Activated T-cell treated with anti-CD3 and anti-CD28 coated beads, Interleukin-2, amount 50 U/mL, for 72 hours (primary cell): ENCODE measurements at places on chromosomes 7 and 10.

DNA sequence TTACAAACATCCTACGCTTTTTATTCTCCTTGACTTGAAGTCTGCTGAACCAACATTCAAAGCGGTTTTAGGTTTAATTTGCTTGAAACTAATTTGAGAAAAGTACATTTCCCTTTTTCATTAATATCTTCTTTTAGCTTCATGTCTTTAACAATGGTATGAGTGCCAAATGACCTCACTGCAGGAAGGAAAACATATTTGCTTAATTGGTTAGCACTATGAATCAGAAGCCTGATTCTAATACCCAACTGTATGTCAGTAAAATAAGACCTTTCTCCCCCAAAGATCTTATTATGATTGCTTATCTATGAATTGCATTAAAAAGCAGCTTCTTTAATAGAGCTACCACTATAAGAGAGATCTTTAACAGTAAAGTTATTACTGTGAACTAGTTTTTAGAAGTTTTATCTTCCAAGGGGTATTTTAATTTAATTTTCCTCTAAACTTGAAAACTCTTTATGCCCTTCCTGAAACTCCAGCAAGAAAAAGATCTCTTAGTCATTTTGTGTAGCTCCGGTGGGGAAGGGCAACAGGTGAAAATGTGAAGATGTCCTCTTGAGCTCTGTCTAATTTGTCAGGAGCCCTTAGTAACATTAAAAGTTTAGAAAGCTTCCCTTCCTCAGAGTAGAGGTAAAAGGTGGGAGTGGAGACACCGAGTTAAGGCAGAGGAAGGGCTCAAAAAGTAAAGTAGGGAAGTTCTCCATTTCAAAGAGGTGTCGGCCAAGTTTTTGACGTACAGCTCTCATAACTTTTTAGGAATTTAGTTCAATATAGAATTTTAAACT lies 6.1 kb downstream of the COL1A2 start:
- no peak for DNase-seq

GRCh38 chr10:16853201-16853600 lies 36.0 kb upstream of the RSU1 start:
- no peak for DNase-seq

DNA sequence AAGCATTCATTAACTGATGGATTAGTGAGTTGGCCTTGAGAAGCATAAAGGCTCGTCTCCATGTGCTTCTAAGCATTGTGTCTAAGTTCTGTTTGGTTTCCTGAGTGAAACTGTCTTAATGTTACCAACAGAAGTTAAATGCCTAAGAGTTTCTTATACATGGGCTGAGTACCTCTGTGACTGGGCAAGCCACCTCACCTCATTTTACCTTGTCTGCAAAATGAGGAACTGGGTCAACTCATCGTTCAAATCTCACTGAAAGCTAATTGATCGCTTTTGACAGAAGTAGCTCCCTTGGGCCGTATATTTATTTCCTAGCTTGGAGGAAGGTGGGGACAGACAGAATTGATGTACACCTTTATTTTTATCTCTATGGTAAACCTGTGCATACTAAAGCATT lies 88.9 kb downstream of the TCF7L2 start:
- no peak for DNase-seq

DNA sequence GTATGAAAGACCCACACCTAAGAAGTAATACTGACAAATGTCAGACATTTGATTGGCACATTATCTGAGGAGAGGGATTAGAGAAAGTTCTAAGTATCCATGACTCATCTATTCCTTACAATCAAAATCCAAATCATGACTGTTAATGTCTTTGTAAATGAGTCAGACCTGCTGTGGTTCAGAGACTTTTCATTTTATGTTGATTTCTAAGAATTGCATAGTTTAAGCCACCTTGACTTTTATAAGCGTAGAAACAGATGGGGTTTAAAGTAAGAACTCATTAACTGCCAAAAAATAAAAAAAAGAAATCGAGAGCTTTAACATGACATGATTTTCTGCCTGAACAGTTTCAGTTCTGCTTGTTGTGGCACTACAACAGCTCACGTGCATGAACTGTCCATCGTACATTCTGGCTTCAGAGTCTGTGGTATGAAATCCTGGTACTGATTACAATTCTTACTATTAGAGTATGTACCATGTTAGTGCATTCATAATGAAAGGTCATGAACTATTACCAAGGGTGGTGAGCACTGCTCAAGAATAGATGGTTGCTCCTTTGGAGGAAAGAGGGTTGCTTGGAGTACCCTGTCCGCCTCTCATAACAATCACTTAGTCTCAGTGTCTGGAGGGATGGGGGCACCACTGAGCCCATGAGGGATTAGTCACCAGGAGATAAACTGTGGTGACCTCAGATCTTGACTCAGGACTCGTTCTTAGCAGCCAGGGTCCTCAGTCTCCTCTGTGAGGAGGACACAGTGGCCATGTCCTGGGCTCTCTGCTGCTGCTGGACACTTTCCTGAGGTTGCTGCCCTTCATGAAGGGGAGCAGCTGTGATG lies 42.2 kb downstream of the ACSM6 start:
- DNase-seq = no peak

- no peak for DNase-seq
Observed at GRCh38 chr7:82021713-82022112, 251.9 kb upstream of the HGF start.

- DNase-seq = no peak
Observed at GRCh38 chr10:15817409-15818046, 42.8 kb downstream of the MINDY3 start.

GRCh38 chr7:2635148-2635668 lies 3.4 kb downstream of the TTYH3 start:
- no peak for DNase-seq

DNA sequence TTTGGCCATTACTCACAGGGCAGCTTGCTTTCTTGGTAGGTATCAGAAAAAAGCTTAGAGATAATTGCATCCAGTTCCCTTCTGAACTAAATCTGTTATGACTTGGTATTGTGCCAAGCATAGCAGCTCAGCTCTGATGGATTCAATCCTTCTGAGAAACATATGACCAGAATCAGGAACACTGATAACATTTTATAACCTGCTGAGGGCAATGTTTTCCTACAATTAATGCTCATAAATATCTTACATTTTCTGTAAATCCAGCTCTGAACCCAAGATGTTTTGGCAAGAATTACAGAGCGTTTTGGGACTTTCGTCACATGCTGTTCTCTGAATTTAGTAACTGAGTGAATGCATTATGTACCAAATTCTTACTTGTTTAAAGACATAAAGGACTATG lies 167.8 kb downstream of the KIF20B start:
- no peak for DNase-seq

DNA sequence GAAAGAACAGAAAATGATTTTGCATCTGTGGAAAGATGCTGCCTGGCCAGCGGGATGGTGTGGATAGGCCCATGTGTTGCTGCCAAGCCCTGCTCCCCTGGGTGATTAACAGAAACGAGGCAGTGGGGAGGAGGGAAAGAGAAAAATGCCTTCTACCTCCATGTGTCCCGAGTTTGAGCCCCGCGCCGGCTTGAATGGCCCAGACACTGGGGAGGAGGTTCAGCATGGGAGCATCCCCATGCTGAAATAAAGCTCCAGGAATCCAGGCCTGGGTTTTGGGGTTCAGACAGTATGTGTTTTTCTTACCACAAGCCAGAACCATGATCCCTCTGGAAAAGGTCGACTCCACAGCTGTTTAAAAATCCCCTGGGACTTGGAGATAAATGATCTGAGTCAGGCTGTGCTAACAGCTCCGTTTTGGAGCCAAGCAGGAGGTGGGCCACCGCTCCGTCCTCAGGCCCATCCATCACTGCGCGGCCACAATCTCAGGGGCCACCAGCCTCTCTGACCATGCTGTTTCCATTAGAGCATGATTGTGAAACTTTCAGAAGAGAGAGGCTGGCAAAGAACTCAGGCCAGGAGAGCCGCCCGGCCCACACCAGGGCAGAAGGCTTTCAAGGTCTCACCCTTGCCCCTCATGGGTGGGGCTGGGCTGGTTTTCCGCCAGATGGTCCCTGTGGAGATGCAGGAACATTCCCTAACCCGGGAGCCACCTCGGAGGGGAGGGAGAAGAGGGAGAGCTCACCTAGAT lies 299.7 kb downstream of the ZEB1 start:
- no peak for DNase-seq

DNA sequence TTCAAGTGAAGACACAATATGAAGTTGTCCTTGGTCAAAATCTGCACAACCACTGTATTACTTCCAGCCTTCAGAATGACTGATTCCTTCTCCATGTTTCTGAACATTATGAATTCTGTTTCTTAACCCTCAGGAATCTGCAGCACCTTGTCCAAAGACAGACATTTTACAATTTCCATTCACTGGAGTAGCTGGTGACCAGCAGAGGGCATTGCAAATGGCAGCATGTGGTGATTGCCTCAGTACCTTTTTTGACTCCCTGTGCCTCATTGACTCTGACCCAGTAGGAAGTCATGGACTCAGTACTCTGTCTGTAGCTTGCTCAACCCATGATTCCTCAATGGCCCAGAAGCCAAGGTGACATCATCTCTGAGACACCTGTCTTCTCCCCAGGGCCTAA lies 879 bp upstream of the VPS41 start:
- no peak for DNase-seq

- DNase-seq = no peak
Observed at GRCh38 chr10:118278649-118279048, 63.5 kb downstream of the FAM204A start.

DNA sequence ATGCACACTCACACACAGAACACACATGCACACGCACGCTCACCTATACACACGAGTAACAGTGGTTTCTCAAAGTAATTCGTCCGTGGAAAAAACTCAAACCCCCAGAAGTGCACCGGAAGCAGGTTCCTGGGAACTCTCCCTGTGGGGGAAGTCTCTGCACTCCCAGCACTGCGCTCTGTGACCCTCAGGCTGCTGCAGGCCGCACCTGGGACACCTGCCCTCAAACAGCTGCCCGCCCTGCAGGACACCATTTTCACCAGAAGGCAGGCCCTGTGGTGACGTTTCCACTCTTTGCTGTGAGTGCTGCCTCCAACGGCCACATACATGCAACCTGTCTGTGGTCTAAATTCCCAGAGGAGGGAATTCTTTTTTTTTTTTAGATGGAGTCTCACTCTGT lies 21.3 kb downstream of the YKT6 start:
- DNase-seq = no peak

- DNase-seq = no peak
Observed at GRCh38 chr7:54881816-54882520, 123.0 kb upstream of the SEC61G start.

DNA sequence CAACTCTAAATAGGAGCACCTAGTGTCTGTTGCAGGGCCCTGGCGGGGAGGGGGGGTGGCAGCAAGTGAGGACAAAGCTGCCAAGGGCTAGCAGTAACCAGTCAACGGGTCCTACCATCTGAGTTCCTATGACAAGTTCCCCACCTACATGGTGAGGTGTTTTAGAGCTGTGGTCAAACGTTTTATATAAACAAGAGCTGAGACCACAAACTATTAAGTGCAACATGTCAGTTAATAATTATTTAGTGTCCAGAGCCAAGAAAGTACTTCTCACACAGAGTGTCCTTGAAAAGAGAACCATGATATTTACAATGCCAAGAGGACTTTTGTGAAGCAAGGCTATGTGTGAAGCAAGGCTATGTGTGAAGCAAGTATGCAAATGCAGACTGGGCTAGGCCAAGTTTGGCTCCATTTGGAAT lies 434.7 kb downstream of the TNS3 start:
- DNase-seq = no peak
